ENCODE measurements at places on chromosomes 5 and 9. TPM values are rescaled to one million over a fixed set of nuclear protein-coding genes. Genes with fewer than 3 reads are reported as not detected.

HTR4 gene
- total RNA-seq = not detected

- DNase-seq = no peak
- H3K36me3 ChIP-seq = peaks cover 1% of the 10 kb centered on the region
- H3K4me3 ChIP-seq = peak overlapping the region; percentile 25
- H3K27ac ChIP-seq = no peak overlapping the region
- peaks cover 5% of the 10 kb centered on the region for H3K4me1 ChIP-seq
These were observed 27.5 kb downstream of the ADGRD2 start for GRCh38 chr9:124477648-124478285.

EFNA5 gene
- 34.8 TPM for total RNA-seq

PAPPA gene
- total RNA-seq = 219 TPM

ARID3C gene
- total RNA-seq = not detected

DNA sequence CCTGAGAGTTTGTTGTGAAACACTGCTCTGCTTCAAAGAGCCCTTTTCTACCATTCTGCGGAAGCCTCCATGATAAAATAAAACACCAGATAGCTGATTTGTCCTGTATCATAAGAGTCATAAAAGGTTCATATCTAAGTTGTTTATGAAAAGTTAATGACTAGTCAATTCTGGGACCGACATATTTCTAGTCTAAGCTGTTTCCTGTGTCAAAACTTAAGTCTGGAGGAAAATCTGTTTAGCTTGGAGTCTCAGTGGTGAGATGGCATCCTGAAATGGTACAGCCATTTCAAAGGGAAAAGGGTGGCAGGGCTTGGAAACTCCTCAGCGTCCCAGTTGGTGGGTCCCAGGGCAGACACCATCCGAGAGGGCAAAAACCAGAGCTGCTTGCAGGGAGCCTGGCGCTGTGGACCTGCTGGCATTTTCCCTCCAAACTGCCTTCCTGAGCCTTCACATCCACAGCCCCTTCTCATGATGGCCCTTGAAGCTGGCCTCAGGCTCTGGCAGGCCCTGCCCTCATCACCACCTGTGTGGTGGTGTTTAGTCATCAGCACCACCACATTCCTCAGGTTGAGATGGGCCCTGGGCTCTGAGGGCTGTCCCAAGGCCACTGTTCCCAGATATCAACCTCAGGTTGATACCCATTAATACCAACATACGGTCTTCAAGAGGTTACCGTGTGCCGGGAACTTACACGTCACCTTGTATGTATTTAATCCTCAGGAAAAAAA is 184.0 kb downstream of the HSPA4 start:
- H3K27me3 ChIP-seq = peaks cover 3% of the 10 kb centered on the region
- no peaks in the 10 kb centered on the region for H3K36me3 ChIP-seq

Measured in chondrocyte (in vitro differentiated cells).